ENCODE measurements at places on chromosomes 6 and 20.

- DNase-seq, result no peak
Observed at GRCh38 chr6:168371981-168372711, 52.6 kb upstream of the DACT2 start.

- DNase-seq, result no peak
Observed at GRCh38 chr20:61253264-61253639, 1.2 kb downstream of the CDH4 start.

DNA sequence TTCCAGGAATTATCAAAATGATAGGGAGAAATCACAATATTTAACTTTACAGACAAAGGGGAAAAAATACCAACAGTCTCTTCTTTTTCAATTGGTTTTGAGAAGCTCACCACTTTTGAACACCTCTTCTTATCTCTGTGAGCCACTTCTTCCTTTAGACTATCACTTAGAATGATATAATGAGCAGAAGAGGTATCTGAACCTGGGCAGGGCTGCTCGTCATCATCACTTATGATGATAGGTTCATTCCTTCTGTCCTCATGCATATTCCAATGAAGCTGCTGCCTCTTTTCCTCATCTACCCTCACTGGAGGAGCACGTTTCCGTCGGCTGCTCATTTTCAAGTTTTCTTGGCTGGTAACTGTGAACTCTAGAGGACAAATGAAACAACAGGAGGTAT is 9.2 kb downstream of the SHPRH start:
- no peak for DNase-seq

GRCh38 chr20:64129146-64129782 is 21.9 kb upstream of the NPBWR2 start:
- DNase-seq, result no peak

DNA sequence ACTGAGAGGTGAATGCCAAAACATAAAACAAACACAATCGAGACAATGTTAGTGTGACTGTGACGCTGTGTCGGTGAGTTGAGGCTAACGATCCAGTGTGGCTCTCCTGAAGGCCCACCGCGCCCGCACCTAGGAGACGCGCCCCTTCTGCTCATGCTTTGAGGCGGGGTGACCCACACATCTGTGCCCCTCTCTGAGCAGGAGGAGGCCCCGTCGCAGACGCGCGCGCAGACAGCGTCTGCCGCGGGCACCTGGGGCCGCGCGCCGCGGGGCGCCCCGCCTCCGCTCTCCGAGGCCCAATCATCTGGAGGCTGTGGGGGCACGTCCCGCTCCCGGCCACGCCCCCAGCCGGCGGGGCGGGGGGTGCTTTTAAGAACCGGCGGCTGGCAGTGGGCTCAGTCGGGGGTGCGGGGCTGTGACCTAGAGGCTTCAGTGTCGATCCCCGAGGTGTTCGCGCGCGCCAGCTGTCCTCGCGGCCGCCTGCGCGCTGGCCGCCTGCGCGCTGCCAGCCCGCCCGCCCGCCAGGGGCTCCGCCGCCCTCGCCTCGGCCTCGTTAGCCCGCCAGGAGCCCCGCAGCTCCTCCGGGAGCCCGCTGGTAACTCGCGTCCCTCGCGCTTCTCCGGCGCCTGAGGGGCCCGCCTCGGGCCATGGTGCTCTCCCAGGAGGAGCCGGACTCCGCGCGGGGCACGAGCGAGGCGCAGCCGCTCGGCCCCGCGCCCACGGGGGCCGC is at the start of gene SLC16A10:
Gene SLC16A10, plus strand, starts transcription at position 398 of the 730 bp plus-strand sequence. Its CDS starts 250 bp downstream, at position 648.
- DNase-seq, result peak; percentile 87

DNA sequence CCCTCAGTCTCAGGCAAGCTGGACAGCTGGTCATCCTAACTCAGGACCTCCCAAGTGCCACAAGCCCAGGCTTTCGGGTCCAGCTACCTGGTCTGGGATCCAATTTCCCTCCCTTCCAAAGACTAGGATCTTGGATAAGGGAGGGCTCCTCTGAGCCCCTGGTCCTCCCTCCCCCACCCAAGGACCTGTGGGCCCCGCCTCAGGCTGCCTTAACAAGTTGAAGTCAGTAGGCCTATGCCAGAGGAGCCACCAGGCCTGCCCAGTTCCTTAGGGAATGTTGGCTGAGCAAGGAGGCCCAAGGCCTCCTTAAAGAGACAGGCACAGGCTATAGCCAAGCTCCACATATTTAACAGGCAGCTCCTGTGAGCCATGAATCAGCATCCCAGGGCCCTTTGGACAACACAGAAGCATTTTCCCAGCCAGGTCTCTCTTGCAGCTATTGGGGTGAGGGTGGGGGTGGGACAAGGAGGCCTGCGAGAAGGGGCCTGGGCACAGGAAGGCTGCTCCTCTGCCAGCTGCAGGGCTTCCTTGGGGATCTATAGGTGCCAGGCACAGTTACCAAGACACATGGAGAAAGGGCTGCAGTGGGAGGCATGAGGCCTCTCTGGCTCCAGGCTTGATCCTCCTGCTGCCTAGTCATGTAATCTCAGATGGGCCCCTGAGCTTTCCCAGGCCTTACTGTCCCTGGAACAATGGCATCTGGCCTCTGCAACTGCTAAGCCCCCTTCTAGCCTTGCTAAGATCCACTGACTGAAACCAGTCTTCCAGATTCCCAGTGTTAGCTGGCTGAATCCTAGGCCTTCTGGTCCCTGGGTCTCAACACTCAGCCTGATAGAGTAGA is 27.4 kb upstream of the NOL4L start:
- no peak for DNase-seq

- no peak for DNase-seq
Observed at GRCh38 chr20:21104466-21104761, 1.7 kb downstream of the LINC00237 start.

- DNase-seq, result no peak
Observed at GRCh38 chr6:143224516-143224915, 163.8 kb downstream of the AIG1 start.

- DNase-seq, result no peak
Observed at GRCh38 chr6:117512987-117513573, 30.6 kb downstream of the DCBLD1 start.

DNA sequence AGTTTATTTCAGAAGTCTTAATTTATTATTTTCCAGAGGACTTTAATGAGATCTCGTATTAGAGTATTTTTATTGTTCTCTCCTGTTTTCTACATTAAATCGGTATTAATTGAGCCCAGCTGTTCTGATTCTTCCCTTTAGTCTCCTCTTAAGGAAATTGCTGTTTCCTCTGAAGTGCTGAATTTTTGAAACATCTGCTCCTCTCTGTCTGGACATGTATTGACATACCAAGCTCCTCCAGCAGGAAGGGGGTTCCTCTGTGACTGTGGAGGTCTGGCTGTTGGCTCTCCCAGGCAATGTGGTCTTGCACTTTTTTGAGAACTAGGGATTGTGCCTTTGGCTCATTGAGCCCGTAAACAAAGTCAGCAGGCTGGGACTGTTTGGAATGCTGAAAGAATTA is 74.9 kb downstream of the MAP3K4 start:
- DNase-seq, result no peak

DNA sequence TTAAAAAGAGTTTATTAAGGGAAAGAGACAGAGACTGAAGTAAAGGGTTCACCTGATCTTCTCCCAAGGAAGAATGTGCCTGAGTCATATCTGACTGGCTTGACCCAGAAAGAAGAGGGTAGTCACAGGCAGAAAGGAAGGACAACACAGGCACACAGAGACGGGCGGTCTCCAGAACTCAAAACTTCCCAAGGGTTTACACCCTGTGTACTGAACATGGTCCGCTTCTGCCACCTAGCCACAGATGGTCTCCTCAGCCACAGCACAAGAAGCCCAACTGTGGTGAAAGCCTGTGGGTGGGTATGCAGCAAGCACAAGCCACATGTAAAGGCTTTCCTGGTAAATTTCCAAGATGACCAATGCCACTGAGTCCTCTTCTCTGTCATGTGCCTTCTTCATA is 17.2 kb downstream of the UNC5CL start:
- no peak for DNase-seq

DNA sequence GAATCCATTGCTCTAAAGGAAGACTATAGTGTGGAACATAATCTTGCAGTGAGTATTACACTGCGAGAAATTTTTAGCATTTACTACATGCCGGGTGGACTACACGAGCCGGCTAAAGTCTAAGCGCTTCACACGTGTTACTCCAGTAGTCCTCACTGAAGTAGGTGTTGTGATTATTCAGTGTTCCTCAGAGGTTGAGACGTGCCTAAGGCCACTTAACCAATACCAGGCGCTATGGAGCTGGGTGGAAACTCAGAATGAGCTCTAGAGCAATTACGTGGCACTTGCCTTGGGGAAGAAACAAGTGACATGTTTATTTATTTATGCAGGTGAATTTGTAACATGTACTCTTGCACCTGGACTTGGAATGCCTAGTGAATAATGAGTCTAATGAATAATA is 46.4 kb downstream of the SASH1 start:
- DNase-seq, result no peak

DNA sequence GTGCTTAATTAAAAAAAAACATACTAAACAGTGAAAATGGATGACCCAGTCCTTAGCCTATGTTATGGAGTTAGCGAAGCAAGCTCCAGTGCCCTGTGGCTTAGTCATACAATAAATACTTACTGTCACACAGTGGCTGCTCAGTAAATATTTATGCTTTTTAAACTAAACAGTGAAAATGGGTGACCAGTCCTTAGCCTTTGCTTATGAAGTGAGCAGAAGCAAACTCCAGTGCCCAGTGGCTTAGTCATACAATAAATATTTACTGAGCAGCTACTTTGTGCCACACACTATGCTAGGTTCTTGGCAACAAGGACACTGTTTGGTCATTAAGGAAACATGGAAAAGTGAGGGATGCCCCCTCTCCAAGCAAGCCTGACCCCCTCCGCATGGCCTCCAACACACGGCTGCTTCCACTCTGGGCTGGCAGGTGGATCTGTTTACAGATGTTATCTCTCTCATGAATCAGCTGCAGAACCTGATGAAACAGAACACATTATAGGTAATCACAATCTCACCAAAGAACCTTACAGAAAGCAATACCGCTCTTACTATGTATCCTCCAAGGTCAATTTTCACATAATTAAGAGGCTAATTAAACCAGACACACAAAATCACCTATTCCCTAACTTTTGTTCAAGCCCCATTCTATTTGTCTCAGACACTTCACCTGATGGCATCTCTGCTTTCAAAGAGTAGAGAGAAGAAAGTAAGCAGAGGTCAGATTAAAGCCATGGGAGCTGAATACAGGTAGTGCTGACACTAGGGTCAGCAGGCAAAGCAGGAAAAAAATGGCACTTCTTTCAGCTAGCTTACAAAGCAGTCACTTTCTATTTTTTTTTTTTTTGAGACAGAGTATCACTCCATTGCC is 27.3 kb downstream of the CDK5RAP1 start:
- no peak for DNase-seq

DNA sequence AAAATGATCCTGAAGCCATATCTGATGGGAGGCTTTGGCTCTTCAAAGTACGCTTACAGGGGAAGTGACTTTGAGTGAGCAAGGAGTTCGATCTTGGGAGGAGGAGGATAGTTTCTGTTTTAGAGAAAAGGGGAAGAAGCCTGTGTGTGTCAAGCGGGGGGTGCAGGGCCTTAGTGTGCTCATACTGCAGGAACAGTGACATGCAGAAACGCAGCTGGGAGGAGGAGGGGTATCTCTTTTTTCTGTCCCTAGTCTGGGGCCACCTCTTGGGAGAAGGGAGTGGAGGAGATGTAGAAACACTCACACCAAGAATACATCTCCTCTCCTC is 19.8 kb downstream of the SIRPD start:
- DNase-seq, result peak; percentile 73

GRCh38 chr6:154548130-154548830 is 37.8 kb upstream of the CNKSR3 start:
- DNase-seq, result no peak

DNA sequence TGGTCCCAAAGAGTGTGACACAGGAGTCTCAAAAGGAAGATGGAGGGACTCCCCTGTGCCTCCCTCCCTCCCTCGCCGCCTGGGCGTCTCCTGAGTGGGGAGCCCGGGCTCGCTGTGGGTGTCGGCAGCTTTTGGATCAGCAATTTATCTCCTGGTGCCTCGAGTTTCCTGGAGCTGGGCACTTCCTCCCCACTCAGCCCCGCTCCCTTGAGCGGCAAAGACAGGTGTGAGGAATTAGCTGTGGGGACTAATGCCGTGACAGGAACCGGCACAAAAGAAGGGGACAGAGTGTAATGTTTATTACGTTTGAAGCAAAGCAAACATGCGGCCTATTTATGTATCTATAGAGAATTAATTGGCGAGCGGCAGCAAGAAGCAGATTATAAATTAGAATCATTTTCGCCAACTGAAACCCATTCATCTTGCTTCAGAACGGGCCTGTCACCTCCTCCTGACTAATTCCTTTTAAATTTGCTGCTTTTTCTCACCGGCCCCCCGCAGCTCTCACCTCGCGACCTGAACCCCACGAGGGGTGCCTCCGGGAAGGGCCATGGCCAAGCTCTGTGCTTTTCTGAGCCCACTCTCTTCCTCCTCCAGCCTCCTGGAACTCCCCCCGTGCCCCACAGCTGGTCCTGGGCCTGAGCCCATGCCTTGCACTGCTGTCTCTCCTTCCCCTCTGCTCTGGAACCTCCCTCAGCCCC is 8.8 kb upstream of the CDH22 start:
- DNase-seq, result no peak

Measured in Karpas-422 (cell line).